Activated T-helper 1 cell treated with anti-CD3 and anti-CD28 coated beads, Interleukin-12 subunit alpha, Interleukin-12 subunit beta, Interleukin-2, Interleukin-4 antibody, amounts not matched to agents 30 ng/mL and 10 ng/mL and 1 ng/mL, durations not matched to agents 14 hours and 24 hours and 36 hours (primary cell): ENCODE measurements at places on chromosomes 13 and 19. TPM values are rescaled to one million over a fixed set of nuclear protein-coding genes. Genes with fewer than 3 reads are reported as not detected.
A peak's percentile ranks its signal among the peaks of the same experiment; 100 is the strongest.

Gene IZUMO2
- total RNA-seq, result not detected in 2 replicates

- peaks cover 11% of the 10 kb centered on the region for H3K27me3 ChIP-seq
- H3K36me3 ChIP-seq, result no peaks in the 10 kb centered on the region
- no peak for DNase-seq
Measured at GRCh38 chr13:30043631-30043925, 193.2 kb upstream of the UBL3 start.

DNA sequence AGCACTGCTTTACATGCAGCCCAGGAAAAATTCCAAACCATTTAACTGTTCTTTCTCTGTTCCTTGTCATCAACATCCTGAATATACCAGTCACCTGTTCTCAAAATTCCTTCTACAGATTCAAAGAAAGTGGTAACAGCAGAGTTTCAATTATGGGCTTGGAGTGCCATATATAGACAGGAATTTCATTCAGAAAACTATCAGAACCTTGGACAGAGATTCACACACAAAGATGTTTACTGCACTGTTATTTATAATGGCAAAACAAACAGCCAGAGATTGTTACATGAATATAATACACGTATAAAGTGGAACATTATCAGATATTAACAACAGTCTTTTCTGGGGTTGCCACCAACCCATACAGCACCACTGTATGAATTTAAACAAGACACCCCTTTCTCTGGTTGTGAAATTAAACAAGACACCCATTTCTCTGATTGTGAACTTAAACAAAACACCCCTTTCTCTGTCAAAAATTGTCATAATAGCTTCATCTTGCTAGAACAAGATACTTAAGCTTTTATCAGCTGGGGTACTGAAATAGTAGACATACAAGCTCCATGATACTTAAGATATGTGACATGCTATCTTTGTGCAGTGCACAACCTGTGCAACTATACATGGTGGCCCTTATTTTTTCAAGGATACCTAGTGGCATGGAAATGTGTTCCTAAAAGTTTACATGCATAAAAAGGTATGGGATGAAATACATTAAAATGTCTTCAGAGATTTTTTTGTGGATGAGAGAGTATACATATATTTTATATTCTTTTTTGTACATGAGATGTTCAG, 12.6 kb downstream of the CACNA1A start:
- no peaks in the 10 kb centered on the region for H3K36me3 ChIP-seq
- H3K4me3 ChIP-seq, result no peak overlapping the region
- DNase-seq, result no peak
- H3K4me1 ChIP-seq, result no peaks in the 10 kb centered on the region

- H3K36me3 ChIP-seq, result no peaks in the 10 kb centered on the region
- H3K4me3 ChIP-seq, result no peak overlapping the region
- H3K4me1 ChIP-seq, result no peaks in the 10 kb centered on the region
- no peak overlapping the region for H3K27ac ChIP-seq
Measured at GRCh38 chr13:32859707-32860292, 156.4 kb upstream of the KL start.

DNA sequence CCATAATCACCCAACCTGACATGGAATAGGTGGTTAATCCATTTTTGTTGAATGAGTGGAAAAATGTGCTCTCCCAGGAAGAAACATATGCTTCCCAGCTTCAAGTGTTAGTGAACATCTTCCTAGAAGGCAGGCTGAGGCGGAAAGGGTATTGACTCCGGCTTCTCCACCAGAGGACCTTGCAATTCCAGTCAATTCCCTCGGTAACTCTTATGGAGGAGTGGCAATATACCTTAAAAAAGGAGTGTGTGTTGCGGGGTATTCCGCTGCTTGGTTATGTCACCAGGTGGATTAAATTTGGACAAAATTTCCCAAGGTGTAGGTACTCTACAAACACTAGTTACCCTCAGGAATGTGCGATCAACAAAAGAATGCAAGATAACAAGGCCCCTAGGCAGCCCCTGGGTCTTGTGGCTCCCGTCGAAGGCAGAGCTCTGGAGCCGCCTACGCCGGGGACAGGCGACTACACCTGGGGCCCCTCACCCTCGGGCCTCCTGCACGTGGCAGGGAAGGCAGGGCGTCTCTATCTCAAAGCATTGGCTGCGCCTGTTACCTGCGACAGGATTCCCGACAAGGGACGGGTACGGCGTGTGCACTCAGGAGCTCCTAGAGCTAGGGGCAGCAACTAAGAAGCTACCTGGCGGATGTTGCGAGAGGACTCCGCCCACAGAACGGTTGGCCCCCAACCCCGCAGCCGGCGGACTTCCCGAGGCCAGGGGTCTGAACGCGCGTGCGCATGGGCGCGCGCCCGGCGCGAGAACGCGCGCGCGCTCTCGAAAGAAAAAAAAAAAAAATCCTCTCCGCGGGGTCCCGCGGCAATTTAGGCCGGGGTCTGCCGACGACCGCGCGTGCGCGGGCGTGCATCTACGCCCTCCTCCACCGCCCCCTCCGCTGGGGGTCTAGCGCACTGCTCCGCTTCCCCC, at the start of gene WDR87:
Gene WDR87, minus strand, starts transcription at position 649 of the 923 bp plus-strand sequence. CDS start 8,355 bp downstream, outside the sequence.
- DNase-seq, result peak; percentile 1
- peaks cover 17% of the 10 kb centered on the region for H3K4me1 ChIP-seq
- H3K36me3 ChIP-seq, result no peaks in the 10 kb centered on the region
- peaks cover 2% of the 10 kb centered on the region for H3K27me3 ChIP-seq
- peak within 1 kb of the TSS; percentile 68 for H3K27ac ChIP-seq

DNA sequence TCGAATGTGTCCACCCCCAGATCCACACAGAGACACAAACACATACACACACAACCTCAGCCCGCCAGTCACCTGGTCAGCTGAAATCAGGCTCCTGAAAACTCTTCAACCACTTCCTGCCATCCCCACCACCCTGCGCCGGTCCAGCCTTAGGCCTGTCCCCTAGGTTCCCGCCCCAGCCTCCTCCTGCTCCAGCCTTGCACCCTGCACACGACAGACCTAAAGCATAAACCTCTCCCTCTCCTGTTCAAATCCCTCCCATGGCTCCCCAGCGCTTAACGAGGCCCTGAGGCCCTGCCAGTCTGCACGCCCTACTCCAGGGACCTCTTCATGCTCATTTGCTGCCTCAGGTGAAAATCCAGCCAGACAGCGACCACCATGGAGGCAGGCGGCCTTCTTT, 7.1 kb downstream of the PNMA8B start:
- H3K27me3 ChIP-seq, result peaks cover 67% of the 10 kb centered on the region
- no peaks in the 10 kb centered on the region for H3K4me1 ChIP-seq
- no peak overlapping the region for H3K4me3 ChIP-seq
- peak overlapping the region; percentile 67 for H3K27ac ChIP-seq

DNA sequence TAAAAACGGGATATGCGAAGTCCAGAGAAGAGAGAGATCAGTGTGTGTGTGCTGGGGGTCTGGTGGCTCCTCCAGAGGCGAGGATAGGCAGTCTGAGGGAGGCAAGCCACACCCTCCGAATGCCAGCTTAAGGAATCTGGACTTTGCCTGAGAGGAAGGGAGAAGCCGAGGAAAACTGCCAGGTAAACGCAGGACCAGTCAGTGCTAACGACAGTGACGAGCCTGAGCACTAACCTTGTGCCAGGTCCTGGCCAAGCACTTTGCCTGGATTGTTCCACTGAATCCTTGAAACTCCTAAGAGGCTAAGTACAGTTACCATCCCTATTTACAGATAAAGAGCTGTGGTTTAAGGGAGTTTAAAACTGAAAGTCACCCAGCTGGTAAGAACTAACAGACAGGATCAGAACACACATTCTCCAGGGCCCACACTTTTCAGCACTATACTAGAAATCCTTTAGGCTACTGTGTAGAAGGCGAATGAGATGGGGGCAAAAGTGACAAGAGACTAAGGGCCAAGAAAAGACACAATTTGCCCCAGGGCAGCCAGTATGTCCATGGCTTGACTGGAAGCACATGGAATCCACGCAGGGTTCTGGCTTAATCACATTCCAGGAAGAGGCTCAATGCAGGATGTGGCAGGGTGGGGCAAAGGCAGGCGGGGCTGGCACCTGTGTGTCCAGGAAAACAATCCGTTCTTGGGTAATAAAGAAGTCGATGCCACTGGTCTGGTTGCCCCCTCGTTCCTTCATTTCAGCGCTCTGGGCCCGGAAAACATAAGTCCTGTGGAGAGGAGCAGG, 15.1 kb downstream of the SMG9 start:
- peaks cover 34% of the 10 kb centered on the region for H3K4me1 ChIP-seq
- peaks cover 68% of the 10 kb centered on the region for H3K36me3 ChIP-seq
- no peaks in the 10 kb centered on the region for H3K27me3 ChIP-seq
- H3K4me3 ChIP-seq, result no peak overlapping the region
- H3K27ac ChIP-seq, result no peak overlapping the region
- no peak for DNase-seq

Gene ZNF813
- total RNA-seq, result 3.7 and 4.3 TPM in 2 replicates

DNA sequence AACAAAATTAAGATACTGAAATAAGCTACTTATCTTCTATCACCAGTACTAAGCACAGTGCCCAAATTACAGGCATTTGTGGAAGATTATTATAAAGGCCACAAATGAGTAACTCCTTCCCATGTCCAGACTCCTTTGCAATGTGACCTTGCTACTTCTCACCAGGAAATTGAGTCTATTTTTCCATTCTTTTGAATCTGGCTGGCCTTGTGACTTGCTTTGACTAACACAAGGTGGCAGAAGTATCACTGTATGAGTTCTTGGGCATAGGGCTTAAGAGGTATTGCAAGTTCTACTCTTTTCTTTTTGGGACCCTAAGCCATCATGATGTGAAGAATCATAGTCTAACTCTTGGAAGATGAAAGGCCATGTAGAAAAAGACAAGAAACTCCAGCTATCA, 49.9 kb downstream of the UGGT2 start:
- no peak overlapping the region for H3K4me3 ChIP-seq
- no peaks in the 10 kb centered on the region for H3K36me3 ChIP-seq
- DNase-seq, result no peak

DNA sequence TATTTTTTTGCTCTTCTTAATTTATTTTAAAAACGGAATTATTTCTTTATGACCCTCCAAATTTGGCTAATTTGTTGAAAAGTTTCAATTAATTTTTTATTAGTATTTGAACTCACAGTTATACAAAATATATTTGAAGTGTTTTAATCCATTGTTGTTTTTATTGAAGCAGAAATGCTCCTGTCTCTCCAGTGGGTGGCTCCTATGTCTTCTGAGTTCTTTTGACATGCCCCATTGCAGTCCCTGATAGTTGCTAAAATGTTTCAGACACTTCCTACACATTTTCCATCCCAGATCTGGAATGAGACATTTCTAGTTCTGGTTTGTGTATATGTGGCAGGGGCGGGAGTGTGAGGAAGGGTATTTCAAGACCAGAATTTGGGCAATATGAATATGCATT, 579.4 kb upstream of the PRR20A start:
- H3K27me3 ChIP-seq, result peaks cover 2% of the 10 kb centered on the region
- H3K27ac ChIP-seq, result no peak overlapping the region
- H3K36me3 ChIP-seq, result no peaks in the 10 kb centered on the region
- no peaks in the 10 kb centered on the region for H3K4me1 ChIP-seq
